ENCODE measurements at places on chromosomes 7 and 10. TPM values are rescaled to one million over a fixed set of nuclear protein-coding genes. Genes with fewer than 3 reads are reported as not detected.

Gene ZNF488
- total RNA-seq, result not detected

Gene UNC5B
- not detected for total RNA-seq

Gene ADRB1
- total RNA-seq, result not detected

Gene TCERG1L
- not detected for total RNA-seq

Gene PNPLA8
- total RNA-seq, result 25.5 TPM

Gene EPO
- not detected for total RNA-seq

DNA sequence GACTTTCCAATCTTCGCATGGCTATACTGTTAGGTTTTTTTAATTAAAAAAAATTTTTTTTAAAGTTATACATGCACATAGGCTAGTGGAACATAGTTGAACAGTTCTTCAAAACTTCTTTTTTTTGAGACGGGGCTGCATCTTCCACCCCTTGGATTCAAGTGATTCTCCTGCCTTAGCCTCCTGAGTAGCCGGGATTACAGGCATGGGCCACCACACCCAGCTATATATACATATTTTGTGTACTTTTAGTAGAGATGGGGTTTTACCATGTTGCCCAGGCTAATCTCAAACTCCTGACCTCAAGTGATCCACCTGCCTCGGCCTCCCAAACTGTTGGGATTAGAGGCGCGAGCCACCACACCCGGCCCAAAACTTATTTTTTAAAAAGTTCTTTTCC, 17.3 kb downstream of the ZNF777 start:
- peaks cover 45% of the 10 kb centered on the region for H3K36me3 ChIP-seq
- no peak overlapping the region for H3K4me3 ChIP-seq
- no peaks in the 10 kb centered on the region for H3K4me1 ChIP-seq
- no peak overlapping the region for H3K27ac ChIP-seq

GRCh38 chr10:16957038-16957437, 139.8 kb upstream of the RSU1 start:
- H3K27ac ChIP-seq, result no peak overlapping the region
- no peak for DNase-seq
- no peaks in the 10 kb centered on the region for H3K4me1 ChIP-seq
- H3K36me3 ChIP-seq, result no peaks in the 10 kb centered on the region

GRCh38 chr7:28060371-28060950, 120.1 kb downstream of the JAZF1 start:
- DNase-seq, result no peak
- H3K27me3 ChIP-seq, result no peaks in the 10 kb centered on the region
- H3K4me1 ChIP-seq, result peaks cover 35% of the 10 kb centered on the region
- H3K36me3 ChIP-seq, result peaks cover 10% of the 10 kb centered on the region

DNA sequence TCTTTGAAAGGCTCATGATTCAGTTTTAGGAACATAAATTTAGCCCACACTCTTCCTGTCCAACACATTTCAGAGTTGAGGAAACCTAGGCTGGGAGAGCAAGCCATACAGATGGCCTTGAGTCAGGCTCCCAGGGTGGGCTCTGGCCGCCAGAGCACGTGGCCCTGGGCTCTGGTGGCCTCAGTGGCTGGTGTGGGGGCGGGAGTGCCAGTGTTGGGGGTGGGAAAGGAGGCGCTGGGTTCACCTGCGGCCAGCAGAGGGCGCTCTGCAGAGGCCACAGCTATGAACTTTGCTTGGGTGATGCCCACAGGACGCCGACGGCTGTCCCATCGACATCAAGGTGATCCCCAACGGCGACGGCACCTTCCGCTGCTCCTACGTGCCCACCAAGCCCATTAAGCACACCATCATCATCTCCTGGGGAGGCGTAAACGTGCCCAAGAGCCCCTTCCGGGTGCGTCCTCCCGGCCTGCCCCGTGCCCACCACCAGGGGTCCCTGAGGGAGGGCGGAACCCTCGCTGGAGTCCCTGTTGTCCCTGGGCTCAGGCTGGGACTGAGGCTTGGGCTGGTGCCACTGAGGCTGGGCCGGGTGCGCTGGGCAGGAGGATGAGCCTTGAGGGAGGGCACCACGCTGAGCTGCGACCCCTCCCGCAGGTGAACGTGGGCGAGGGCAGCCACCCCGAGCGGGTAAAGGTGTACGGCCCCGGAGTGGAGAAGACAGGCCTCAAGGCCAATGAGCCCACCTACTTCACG, 11.9 kb downstream of the FLNC start:
- H3K4me1 ChIP-seq, result peaks cover 4% of the 10 kb centered on the region
- peak; percentile 49 for DNase-seq
- no peak overlapping the region for H3K27ac ChIP-seq
- no peaks in the 10 kb centered on the region for H3K36me3 ChIP-seq
- H3K27me3 ChIP-seq, result peaks cover 2% of the 10 kb centered on the region

GRCh38 chr7:150340875-150341262, 560 bp downstream of the RARRES2 start:
- DNase-seq, result no peak
- peaks cover 25% of the 10 kb centered on the region for H3K27me3 ChIP-seq
- no peak overlapping the region for H3K4me3 ChIP-seq

DNA sequence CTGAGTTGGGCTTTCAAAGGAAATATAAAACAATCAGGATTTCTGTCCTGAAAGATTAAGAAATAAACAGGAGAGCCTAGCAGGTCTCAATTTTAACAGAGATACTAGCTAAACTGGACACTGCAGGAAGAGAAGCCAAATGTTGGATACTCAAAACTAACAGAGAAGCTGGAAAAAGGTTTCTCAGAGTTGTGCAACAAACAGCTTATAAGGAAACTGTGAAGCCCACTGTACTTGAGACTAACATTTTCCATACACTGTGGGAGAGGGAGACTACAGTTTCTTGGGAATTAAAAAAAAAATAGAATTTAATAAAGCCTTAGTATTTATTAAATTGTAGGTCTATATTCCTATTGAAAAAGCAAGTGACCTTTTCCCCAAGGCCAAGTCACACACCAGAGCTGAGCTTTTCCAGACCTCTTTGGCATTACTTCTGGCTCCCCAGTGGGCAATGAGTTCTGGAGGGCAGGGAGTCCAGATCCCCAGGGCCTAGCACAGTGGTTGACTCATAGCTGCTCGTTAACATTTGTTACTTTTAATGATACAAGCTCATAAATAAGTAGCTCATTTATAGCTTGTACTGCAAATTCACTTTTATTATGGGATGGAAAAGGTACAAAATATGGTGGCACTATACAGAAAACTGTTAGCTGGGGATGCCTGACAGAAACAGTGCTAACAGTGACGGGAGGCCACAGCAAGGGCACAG, 68.3 kb downstream of the MINDY3 start:
- DNase-seq, result no peak
- no peaks in the 10 kb centered on the region for H3K27me3 ChIP-seq
- H3K4me1 ChIP-seq, result no peaks in the 10 kb centered on the region
- H3K36me3 ChIP-seq, result peaks cover 86% of the 10 kb centered on the region
- no peak overlapping the region for H3K27ac ChIP-seq

DNA sequence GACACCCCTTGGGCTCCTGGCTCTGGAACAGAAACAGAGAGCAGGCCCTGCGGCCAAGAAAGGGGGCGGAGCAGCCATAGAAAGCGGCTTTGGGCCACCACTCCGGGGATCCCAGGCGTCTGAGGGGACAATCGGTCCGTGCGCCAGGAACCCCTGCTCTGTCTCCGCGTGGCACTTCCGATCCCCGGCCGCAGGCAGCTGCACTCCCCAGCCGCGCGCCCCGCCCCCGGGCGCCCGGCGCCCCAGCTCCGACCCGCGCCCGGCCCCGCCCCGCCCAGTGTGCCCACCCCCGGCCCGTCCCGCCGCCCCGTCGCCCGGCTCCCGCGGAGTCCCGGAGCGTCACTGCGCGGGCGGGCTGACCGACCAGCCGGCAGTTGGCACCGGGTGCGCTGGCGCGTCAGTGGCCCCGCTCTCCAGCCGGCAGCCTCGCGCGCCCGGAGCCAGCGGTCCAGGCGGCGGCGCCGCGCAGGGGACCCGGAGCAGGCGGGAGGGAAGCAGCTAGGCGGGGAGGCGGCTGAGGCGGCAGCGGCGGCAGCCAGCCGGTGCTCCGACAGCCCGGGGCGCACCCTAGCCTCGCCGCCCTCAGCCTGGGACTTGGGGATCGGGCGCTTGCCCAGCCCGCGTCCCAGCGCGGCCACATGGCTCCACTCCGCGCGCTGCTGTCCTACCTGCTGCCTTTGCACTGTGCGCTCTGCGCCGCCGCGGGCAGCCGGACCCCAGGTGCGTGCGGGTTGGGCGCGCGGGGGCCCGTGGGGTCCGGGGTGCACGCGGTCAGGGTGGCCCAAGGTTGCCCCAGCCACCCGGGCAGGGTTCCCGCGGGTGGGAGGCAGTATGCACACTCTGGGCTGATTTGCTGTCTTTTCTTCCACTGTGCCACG, at the start of gene ADAMTS14:
Gene ADAMTS14, plus strand, starts transcription at position 342 of the 878 bp plus-strand sequence. Its CDS starts 297 bp downstream, at position 639.
- peak within 1 kb of the TSS; percentile 40 for H3K4me3 ChIP-seq
- H3K27me3 ChIP-seq, result peaks cover 42% of the 10 kb centered on the region
- no peaks in the 10 kb centered on the region for H3K36me3 ChIP-seq
- peaks cover 9% of the 10 kb centered on the region for H3K4me1 ChIP-seq
- H3K27ac ChIP-seq, result no peak within 1 kb of the TSS

DNA sequence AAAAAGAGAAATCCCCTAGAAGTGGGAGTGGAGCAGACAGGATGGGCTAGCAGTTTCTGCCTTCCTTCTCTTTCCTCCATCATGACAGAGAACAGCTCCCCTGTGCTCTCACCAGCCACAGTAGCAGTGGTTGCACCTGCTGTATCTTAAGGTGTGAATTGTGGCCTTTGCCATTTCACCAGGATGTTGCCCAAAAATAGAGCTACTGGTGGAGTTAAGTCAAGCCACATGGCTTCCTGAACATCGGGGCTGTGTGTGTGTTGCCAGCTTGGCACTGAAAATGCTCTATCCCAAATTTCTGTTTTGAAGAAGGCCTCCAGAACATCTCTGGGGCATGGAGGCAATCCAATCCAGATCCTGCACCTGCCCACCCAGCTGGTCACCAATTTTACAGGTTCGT, 348.7 kb downstream of the EXOC4 start:
- H3K27me3 ChIP-seq, result no peaks in the 10 kb centered on the region
- no peaks in the 10 kb centered on the region for H3K4me1 ChIP-seq
- H3K27ac ChIP-seq, result no peak overlapping the region

DNA sequence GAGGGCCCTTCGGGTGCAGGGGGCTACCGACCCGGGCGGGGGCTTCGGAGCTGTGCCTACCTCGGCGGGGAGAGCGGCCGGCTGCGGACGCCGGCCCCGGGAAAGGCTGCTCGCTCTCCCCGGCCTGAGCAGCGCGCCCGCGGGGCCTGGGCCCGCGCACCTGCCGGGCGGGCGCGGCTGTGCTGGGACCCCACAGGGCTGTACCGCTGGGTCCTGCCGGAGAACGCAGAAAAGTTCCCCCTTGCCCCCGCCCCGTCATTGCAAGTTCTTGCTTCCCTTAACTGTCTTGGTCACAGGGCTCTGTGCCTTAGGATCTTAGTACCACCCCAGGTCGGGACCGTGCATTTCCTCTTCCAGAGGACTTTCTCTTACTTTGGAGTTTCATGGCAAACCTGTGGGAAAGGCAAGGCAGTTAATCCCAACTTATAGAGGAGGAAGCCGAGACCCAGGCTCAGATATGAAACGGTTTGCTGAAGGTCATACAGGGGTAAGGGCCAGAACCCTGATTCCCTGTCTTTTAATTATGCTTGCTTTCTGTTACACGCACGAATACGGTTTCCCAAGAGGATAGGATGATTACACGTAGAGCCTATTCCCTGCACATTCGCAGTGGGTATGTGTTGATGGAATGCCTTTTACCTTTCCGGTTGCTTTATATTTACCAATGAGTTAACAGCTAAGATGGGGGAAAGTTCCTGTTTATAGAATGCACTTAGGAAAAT, 652 bp downstream of the PCGF5 start:
- H3K27me3 ChIP-seq, result no peaks in the 10 kb centered on the region
- peaks cover 26% of the 10 kb centered on the region for H3K36me3 ChIP-seq
- H3K27ac ChIP-seq, result peak overlapping the region; percentile 89
- peaks cover 65% of the 10 kb centered on the region for H3K4me1 ChIP-seq
- H3K4me3 ChIP-seq, result peak overlapping the region; percentile 93

DNA sequence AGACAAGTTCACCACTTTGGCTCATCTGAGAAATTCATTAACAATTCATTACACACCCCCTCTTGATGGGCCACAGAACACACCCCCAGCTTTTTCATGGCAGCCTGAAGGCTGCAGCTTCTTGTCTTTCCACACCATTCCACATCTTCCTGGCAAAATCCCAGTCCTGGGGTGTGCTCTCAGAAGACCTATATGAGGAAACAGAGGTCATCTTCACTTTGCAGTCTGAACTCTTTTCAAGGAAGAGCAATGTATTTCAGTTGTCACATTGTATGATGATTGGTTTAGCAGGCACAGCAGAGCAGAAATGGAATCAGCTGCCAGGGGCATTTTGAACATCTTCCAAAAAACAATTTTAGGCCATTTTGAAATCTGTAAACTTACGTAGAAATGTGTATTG, 7.8 kb upstream of the LRRC27 start:
- H3K27ac ChIP-seq, result no peak overlapping the region
- H3K36me3 ChIP-seq, result peaks cover 39% of the 10 kb centered on the region
- H3K4me3 ChIP-seq, result no peak overlapping the region
- H3K4me1 ChIP-seq, result peaks cover 38% of the 10 kb centered on the region

DNA sequence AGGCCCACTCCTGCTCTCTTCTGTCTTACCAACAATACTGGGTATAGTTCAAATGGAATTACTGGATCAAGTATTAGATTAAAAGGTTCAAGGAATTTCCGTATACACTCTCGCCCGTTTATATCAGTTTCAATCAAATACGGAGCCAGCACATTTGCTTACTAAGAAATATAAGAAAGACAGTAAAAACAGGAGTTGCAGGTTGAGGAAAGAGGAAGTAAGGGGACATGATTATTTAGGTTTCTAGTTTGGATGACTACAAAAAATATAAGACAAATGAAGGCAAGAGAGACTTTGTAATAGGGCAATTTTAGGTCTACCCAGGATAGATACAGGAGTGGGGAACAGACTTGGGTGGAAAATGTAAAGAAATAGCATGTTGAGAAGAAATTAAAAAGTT, 109.9 kb upstream of the ABI1 start:
- peaks cover 4% of the 10 kb centered on the region for H3K36me3 ChIP-seq
- no peak overlapping the region for H3K4me3 ChIP-seq
- no peak for DNase-seq
- H3K4me1 ChIP-seq, result peaks cover 4% of the 10 kb centered on the region
- H3K27ac ChIP-seq, result no peak overlapping the region
- H3K27me3 ChIP-seq, result no peaks in the 10 kb centered on the region

- DNase-seq, result no peak
- no peaks in the 10 kb centered on the region for H3K27me3 ChIP-seq
- no peak overlapping the region for H3K4me3 ChIP-seq
- H3K36me3 ChIP-seq, result peaks cover 70% of the 10 kb centered on the region
These were observed 210.7 kb downstream of the ADK start for GRCh38 chr10:74361678-74362077.

DNA sequence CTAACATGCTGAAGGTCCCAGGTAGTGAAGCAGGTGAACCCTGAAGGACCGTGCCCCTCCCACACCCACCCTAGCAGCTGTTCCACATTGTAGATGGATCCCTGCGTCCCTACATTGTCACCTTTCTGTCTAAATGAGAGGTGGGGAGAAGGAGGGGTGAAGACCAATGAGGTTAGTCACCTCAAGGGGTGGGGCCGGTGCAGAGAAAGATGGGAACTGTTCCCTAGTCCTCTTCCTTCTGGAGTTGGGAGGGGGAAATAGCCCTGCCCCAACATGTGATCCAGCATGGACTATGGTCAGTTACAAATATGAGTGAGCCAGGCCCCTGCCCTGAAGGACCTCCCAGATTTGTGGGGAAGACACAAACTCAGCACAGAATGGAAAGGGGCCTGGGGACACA, 124.5 kb downstream of the LHPP start:
- peak overlapping the region; percentile 88 for H3K27ac ChIP-seq
- DNase-seq, result no peak
- H3K4me3 ChIP-seq, result peak overlapping the region; percentile 44

GRCh38 chr7:36407636-36408550, 18.2 kb downstream of the ANLN start:
- no peaks in the 10 kb centered on the region for H3K4me1 ChIP-seq
- no peaks in the 10 kb centered on the region for H3K36me3 ChIP-seq
- H3K27me3 ChIP-seq, result no peaks in the 10 kb centered on the region
- no peak for DNase-seq
